Activated CD4-positive, CD25-positive, alpha-beta regulatory T cell treated with anti-CD3 and anti-CD28 coated beads, Interleukin-2, amount 50 U/mL, for 24 hours (primary cell): ENCODE measurements at places on chromosomes 2 and 18.

DNA sequence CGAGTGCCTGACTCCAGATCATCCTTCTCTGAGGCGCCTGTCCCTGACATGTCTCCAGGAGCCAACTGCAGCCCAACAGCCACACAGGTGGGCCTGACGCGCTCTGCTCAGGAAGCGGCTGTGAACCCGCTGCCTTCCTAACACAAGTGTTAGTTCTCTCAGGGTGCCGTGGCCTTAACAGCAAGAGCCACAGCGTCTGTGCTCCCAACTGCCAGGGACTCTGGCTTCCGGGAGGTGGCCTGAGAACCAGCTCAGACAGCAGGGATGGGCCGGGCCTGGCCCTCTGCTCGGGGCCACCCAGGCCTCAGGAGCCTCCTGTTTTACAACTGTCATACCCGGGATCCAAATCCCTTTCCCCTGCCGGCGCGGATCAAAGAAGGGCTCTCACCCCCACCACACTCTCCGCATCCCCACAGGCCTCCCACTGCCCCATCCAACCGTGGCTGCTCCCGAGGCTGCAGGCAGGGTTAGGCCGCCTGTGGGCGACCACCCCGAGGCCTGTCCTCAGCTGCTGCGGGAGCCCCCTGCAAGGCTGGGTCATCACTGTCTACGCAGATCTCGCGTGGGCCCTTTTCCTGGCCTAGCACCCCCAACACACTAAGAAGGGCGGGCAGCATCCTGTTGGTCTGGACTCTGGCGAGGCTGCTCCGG lies 114.2 kb upstream of the ZNF236 start:
- ATAC-seq, result no peak

DNA sequence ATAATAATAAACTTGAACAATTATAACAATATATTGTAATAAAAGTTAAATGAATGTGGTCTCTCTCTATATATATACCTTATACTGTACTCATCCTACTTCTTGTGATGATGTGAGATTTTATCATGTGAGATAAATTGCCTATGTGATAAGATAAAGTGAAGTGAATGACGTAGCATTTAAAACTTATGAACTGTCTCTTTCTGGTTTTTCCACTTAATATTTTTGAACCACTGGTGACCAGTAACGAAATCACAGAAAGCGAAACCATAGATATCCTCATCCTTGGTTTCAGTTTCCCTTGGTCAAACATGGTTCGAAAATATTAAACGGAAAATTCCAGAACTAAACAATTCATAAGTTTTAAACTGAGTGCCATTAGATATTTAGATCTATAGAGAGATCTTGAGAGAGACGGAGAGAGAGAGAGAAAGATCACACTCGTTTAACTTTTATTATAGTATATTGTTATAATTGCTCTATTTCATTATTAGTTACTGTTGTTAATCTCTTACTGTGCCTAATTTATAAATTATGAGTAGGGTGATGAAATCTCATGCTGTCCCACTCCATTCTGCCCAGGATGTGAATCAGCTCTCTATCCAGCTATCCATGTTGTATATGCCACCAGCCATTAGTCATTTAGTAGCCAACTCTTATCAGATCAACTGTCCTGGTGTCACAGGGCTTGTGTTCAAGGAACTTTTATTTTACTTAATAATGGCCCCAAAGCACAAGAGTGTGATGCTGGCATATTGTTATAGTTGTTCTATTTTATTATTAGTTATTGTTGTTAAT lies 156.8 kb downstream of the THADA start:
- ATAC-seq, result no peak

DNA sequence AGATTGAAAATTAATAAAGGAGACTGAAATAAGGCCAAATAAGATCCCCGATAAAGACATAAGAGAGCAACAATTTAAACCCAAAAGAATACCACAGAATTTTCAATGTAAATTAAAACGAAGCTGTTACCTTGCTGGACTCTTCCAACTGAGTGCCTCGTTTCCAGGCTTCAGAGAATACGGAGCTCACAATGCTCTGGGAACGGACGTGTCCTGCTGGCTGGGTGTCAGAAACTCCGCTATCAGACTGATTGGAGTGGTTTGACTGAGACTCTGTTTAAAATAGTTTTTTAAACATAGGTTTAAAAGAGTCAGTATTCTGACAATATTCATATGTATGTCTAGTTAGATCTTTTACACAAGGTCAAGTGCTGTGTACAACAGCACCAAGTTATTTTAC lies 90.4 kb downstream of the RAPH1 start:
- ATAC-seq, result no peak

GRCh38 chr2:86752934-86753333 lies 32.8 kb downstream of the RMND5A start:
- no peak for ATAC-seq

DNA sequence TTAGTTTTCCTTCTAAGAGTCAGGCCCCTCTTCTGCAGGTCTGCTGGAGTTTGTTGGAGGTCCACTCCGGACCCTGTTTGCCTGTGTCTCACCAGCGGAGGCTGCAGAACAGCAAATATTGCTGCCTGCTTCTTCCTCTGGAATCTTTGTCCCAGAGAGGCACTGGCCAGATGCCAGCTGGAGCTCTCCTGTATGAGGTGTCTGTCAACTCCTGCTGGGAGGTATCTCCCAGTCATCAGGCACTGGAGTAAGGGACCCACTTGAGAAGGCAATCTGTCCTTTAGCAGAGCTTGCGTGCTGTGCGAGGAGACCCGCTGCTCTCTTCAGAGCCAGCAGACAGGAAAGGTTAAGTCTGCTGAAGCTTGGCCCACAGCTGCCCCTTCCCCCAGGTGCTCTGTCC lies 4.8 kb downstream of the REG1B start:
- no peak for ATAC-seq

DNA sequence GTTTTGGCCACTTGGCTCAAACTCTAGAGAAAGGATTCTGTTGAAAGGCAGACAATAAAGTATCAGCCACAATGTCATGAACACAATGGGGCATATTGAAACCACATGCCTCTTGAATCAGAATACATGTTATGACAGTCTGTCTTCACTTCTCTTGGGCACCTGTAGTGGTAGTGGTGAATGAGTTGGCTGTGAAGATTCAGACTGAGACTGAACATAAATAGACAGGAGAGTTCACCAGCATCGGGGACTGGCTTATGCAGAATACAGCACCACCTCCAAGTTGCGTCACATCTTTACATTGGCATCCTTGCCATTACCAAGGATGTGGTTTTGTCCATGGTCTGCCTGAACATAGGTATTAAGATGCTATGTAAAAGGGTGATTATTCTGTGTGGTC lies 336.8 kb downstream of the MYCN start:
- ATAC-seq, result no peak

GRCh38 chr2:151649966-151650365 lies 84.3 kb downstream of the NEB start:
- ATAC-seq, result no peak

DNA sequence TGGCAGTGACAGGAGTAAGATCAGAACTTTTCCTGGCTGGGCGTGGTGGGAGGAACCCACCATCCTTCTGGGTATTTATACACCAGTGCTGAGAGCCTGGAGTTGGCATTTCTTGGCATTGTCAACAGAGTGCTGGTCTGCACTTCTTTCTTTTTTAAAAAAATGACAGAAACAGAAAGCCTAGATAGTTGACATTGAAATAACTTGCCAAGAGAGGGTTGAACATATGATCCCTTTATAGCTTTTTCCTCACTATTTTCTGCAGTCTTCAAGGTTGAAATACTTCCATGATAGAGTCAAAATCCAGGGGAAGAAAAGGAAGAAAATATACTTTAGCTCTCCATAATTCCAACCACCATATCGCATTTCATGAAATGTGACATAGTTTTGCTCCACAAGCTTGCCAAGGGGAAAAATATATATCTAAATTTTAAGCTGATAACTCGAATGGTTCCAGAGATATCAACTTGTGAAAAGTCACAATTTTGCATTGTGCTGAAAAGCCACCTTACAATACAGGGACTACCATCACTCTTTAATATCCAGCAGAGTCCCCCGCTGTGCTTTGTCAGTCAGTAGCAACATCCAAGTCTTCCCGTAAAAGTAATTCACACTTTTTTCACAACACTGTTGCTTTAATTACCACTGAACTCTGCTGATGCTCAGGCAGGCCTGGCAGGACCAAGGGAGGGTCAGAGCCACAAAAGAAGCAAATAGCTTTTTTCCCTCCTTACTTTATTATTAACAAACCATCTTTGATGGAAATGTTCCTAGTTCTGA lies 764.9 kb upstream of the FANCL start:
- no peak for ATAC-seq

- no peak for ATAC-seq
These were observed 95.5 kb upstream of the FZD5 start for GRCh38 chr2:207865210-207865609.

- ATAC-seq, result no peak
These were observed 256.0 kb downstream of the DCDC2C start for GRCh38 chr2:3959372-3959771.

GRCh38 chr2:206555721-206556120 lies 86.6 kb upstream of the FAM237A start:
- no peak for ATAC-seq

DNA sequence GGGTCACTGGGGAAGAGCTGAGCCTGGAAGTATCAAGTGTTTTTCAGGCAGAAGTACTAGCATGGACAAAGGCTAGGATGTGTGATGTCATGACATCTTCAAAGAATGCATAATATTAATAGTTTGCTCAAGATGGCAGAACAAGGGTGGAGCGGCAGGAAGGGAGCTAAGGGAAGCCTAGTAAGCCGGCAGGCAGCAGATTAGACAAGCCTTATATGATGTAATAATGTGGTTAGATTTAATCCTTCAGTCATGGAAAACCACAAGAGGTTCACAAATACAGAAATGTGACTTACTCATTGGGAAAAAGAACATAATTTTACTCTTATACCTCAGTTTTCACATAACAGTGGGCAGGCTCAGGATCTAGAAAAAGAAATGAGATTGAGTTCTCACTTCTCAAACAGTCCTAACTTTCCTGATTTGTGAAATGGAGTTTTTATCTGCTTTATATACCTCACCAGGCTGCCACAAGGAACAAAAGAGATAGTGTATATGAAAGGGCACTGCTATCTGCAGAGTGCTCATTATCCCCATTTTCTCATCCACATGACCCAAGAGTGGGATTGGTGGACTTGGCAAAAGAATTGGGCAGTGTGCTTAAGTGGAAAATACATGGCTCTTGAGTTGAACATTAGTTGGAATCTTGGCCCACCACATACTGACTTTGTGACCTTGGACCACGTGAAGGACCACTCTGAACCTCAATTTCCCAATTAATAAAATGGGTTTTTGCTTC lies 89.1 kb upstream of the LHCGR start:
- no peak for ATAC-seq

GRCh38 chr2:127859712-127860085 lies 1.7 kb upstream of the POLR2D start:
- no peak for ATAC-seq

DNA sequence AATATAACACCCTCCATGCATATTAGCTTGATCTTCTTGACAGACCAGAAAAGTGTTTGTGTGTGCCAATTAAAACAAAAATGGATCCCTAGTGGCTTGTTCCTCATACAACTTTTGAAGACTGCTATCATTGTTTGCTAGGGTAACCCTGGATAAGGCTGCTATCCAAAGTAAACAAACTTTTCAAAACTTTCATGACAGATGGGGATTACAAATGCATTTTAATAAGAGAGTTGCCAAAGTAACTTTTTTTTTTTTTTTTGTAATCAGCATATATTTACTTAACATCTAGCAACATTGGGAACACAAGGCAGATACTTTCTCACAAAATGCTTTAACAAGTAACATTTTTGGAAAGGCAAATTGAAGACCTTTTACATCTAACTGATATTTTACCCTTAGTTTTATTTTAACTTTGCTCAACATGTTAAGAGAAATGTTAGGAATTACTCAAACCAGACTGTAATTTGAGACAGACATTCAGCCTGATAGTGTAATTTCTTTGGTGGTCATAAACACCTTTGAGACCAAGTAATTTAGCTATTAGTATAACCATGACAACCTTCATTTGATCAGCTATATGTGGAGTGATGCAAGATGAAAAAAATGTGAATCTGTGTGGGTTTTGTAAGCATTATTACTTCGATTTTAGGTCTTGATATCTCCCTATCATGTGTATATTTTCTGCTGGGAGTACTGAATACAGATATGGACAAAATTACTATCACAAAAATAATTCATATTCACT lies 300.9 kb downstream of the ARHGAP15 start:
- ATAC-seq, result no peak

DNA sequence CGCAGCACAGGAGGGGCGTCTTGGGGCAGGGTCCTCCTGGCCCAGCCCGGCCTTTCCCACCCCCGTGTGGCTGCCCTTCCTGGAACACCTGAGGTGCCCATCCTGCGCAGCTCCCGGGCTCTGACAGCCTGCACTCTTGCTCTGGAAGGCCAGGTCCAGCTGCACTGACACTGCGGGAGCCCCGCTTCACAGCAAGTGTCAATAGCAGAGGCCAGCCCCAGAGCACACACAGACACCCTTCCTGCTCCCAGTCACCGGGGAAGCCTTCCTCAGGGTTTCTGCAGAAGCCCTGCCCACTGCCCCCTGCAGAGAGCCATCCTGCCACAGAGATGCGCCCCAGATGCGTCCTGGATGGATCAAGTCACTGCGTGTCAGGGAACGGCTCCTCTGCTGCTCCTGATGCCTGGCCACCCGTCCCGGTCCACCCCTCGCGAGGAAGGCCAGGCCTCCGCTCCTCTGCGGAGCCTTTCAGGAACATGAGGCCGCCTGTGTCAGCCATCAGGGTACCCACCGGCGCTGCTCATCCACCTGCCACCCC lies 519.2 kb upstream of the MYT1L start:
- no peak for ATAC-seq

DNA sequence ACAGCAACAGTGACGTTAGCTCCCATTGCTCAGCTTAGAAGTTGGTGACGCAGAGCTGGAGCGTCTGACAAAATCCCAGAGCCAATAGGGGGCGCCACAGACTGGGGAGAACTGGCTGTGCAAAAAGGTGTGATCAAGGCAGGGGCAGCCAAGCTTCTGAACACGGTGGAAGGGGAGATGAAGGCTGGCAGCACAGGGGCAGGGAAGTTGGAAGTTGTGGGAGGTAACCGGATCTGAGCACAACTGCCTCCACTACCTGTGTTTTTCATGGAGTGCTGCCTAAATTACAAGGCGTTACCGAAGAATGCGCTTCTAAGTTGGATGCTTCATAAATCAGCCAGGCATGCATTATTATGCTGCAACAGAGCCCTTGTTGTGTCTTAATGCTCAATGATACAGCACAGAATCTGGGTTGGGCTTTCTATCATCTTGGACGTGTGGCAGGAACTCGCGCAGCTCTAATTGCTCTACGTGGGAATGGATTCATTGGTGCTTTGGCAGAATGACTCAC lies 370.0 kb downstream of the SLC4A3 start:
- no peak for ATAC-seq
